ENCODE measurements at places on chromosomes 4 and X. TPM values are rescaled to one million over a fixed set of nuclear protein-coding genes. Genes with fewer than 3 reads are reported as not detected.

Gene F8A1
- total RNA-seq = 34.0 TPM

Gene SYTL5
- total RNA-seq = 0.26 TPM

Gene FRMPD4
- 0.22 TPM for total RNA-seq

DNA sequence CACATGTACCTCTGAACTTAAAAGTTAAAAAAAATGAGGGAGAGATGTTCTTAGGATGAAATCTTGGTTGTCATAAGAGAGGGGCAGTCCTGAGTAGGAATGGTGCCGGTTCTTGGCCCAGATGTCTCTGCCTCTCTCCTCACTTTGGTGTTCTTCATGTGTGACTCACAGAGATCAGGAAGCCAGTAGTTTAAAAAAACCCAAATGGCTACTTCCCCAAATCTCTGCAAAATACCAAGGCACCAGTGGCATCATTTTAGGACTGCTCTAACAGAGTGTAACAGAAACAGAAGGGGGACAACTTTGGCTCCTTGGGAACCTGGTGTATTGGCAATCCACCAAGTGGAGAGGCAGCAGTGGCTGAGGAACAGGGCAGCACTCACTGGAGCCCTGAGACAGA lies 116.8 kb downstream of the SCD5 start:
- no peak for DNase-seq

DNA sequence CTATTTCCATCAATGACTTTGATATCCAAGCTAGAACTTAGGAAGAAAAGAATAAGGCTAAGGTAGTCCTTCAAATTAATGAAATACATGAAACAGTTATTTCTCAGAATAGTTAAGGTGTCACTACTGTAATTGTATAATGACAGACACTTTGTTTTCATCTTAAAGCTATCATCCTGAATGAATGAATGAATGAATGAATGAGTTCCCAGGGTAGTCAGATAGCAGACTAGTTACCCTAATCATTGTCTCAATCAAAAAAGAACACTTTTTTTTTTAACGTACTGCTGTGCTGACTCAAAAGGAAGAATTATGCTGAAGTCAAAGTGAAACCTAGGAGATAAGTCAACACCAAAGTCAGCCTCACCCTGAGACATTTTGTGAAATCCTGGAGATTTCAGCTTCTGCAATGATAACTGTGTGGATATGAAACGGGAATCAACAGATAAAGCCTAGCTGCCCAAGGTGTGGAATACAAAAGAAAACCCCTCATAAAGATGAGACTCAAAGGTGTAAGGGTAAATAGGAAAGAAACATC lies 68.3 kb upstream of the CNKSR2 start:
- no peak for DNase-seq

GRCh38 chrX:15087747-15088146 lies 182.1 kb downstream of the ASB9 start:
- no peak for DNase-seq

DNA sequence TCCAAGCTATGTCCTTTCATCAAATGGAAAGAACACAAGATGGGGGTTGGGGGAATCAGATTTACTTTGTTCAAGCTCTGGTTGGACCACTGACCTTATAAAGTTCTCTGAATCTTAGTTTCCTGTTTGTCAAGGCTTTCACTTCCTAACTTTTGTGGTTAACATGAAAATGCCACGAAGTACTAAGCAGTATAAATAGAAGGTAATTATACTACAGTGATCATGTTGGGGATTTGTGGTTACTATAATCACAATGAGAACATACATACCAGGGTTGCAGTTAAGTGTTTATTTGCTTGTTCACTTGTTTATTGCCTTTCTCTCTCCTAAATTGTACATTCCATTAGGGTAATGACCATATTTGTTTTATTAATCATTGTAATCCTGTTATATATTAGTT lies 53.2 kb downstream of the SPRY1 start:
- DNase-seq = no peak

- no peak for DNase-seq
These were observed 30.5 kb upstream of the NAP1L5 start for GRCh38 chr4:88728146-88728545.

DNA sequence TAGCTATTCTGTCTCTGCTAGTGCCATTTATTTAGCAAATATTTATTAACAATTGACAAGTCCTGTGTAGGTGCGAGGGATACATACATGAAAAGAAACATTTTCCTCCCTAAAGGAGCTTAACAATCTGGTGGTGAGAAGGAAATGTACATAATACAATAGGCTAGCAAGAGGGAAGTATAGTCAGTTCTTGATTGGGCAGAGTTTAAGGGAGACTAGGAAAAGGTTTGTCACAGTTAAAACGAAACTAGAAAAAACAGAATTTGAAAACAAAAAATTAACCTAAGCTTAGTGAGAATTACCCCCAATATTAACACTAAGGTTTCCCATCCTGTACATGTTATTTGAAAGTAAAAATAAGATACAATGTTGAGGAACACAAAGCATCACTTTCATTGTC lies 8.6 kb upstream of the MAML3 start:
- no peak for DNase-seq
